GM23338 (cell line): ENCODE measurements at places on chromosomes 2 and 18.

GRCh38 chr2:96131152-96131812, 7.0 kb downstream of the ASTL start:
- DNase-seq: no peak

DNA sequence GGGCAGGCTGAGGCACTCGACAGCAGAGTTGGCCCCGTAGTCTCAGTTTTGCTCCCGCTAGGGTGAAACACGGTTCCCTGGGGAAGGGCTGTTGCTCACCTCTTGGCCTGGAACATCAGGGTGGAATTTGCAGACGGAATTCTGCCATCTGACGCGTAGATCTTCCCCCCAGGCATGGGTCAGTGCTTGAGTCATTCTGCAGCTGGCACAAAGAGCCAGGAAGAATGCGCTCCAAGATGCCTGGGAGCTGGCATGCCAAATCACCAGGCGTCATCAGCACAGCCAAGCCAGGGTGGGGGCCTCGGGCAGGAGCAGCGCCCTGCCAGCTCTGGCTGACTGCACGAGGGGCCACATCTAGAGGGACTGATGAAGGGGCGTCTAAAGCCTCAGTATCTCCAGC, 42.7 kb downstream of the ODC1 start:
- no peak for DNase-seq

DNA sequence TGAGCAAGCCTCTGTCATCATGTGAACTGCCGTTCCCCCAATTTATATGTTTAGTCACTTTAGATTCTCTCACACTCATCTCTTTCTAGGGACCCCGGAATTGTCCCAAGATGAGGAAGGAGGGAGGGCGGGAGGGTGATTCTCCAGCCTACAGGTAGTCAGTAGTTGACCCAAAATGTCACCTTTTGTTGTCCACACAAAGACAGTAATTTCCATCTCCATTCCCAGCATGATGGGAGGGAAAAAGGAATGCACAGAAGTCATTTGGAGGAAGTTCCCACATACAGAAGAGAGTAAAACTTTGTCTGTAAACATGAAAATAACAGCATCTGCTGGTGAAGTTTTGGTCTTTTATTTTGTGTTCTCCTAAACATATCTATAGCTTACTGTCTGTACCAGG, 222.9 kb downstream of the KLHL29 start:
- DNase-seq: peak; percentile 60

DNA sequence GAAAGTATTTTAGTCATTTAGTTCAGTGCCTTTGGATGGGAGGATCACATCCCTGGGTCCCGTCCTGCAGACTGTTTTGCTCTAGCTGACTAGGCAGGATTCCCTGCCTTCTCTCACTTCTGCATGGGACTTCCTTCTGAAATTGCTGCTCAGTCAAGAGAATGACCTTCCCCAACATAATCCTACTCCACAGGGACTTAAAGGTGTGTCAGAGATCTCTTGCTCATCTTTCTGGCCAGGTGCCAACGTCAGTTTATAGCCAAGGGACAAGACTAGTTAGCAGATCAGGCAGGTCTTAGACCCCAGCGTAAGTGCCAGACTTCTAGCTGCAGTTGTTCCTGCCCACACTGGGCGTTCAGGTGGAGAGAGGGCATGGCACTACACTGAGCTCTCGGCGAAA, 9.5 kb upstream of the IL1B start:
- no peak for DNase-seq

GRCh38 chr18:11124054-11124453, 25.3 kb downstream of the PIEZO2 start:
- DNase-seq: no peak

DNA sequence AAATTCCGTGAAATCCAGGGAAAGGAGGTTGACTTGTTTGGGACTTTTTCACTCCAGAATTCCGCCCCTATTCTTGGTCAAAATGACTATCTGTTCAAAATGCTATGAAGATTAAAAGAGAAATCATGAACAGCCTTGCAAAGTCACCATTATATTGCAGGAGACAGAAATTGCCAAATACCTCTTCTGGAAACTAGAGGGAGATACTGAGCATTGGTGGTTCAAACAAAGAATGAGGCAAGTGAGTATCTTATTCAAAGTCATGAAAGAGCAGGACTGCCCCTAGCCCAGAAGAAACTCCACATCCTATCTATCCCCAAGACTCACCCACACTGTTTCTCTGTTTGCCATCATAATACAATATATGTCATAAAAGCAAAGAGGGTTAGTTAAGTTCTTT, 862.3 kb upstream of the POU3F3 start:
- DNase-seq: peak; percentile 62

DNA sequence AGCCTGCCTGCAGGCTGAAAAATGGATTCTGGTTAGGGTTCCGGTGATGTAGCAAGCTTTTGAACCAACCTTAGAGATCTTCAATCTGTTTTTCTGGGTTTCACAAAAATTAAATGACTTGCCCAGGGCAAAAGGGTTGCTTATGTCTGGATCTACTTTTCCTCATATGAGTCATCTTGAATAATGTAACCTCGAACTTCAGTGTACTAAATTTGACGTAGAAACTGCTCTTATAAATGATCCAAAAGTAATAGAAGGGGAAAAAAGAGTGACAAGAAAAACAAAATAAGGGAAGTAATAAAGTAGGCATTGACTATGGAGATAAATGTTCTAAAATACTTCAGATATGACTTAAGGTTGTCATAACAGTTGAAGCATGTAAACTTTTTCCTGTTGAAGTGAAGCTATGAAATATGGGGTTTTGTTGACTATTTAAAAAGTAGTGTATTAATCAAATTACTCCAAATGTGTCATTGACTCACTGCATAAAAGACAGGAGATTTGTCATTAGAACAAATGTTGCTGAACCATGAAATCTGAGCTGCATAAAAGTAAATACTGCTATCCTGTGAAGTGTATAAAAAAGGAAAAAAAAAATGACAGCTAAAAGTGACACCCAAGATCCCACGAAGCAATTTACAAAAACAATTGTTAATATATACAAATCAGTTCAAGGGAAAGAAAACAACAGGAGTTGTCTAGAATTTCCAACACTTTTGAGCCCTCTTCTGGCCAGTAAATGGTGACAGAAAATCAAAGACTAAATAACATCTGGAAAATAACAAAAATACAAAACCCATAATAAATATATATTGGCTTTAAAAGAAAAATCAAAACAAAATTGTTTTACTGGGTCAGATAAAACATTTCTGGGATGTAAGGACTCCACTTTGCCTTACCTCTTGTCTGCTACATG, 103.6 kb upstream of the SERPINE2 start:
- no peak for DNase-seq

GRCh38 chr2:85909005-85909404, 20.2 kb upstream of the ST3GAL5 start:
- no peak for DNase-seq

DNA sequence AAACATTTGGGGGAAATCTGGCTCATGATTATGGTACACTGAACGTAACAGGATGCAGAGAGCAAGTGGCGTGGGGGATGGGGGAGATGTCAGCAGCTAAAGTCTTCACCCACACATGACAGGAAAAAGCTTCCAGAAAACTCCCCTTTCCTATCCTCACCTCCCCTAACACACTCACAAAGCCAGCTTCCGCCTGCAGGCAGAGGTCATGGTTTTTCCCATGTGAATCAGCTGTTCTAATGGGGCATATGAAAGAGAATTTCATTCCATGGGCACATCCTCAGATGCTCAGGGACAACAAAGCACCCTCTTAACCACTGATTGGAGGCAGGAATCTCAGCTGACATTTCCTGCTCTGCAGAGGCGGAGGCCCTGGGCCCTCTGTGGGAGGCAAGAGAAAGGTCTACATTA, 129.1 kb downstream of the TSN start:
- DNase-seq: peak; percentile 29

DNA sequence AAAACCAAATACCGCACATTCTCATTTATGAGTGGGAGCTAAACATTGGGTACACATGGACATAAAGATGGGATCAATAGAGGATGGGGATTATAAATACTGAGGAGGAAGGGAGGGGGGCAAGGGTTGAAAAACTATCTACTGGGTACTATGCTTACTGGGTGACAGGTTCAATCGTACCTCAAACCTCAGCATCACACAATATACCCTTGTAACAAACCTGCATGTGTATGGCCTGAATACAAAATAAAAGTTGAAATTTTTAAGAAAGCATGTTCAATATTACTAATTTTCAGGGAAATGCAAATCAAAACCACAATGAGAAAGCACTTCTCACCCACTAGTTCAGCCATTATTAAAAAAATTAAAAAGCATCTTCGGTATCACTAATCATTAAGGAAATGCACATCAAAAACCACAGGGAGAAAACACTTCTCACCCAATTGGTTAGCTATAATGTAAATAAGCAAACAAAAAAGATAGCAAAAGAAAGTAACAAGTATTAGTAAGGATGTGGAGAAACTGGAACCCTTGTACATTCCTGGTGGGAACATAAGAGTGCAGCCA, 99.3 kb upstream of the STON1 start:
- DNase-seq: no peak

GRCh38 chr2:180184506-180184905, 177.4 kb upstream of the CWC22 start:
- DNase-seq: no peak

DNA sequence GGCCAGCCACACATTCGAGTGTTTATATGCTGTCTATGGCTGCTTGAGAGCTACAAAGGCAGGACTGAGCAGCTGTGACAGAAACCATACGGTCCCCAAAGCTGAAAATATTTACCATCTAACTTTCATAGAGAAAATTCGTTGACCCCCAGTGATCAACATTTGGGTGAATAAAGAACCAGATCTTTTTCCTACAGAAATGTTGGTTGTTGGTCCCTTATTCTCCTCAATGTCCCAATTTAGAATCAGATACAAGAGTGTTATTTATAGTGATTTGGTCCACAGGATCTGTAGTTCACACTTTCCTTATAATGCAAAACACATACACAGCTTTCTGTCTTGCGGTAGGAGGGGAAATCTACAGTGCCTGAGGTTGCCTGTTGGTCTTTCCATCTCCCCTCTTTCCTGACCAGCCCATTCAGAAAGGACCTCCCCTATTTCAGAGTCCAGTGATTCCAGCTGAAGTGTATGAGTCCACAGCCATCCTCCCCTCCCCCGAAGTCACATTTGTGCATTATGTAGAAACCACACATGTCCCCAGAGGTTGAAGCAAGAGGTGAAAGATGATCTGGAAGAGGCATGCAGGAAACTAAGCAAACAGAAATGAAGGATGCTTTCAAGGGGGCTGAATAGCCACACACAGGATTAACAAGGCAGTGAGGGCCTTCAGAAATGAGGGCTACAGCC, 61.9 kb downstream of the SPRED2 start:
- no peak for DNase-seq

DNA sequence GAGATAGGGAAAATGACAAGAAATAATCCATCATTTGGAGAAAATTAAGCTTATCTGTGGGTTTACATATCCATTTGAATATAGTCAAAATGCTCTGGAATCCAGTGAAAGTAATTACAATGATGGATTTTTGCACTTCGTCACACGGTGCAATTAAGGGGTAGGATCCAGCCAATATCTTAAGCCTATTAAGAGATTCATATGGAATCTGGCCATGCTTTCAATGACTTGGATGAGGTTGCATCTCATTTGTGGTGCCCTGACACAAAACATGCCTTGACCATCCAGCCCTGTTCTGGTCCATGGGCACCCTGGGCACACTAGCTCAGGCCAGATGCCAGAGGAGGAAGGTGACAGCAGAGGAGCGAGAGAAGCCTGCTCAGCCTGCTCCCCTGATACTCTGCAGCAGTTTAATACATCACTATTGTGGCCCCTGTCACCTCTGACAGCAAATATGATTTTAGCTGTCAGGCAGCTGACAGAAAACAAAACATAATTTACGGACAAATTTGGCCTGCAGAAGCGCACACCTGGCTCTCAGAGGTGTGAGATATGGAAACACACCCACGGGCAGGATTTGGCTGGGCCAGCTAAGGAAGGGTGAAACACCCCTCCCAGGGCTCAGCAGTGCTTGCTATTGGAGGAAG, 94.1 kb upstream of the ST8SIA3 start:
- no peak for DNase-seq

DNA sequence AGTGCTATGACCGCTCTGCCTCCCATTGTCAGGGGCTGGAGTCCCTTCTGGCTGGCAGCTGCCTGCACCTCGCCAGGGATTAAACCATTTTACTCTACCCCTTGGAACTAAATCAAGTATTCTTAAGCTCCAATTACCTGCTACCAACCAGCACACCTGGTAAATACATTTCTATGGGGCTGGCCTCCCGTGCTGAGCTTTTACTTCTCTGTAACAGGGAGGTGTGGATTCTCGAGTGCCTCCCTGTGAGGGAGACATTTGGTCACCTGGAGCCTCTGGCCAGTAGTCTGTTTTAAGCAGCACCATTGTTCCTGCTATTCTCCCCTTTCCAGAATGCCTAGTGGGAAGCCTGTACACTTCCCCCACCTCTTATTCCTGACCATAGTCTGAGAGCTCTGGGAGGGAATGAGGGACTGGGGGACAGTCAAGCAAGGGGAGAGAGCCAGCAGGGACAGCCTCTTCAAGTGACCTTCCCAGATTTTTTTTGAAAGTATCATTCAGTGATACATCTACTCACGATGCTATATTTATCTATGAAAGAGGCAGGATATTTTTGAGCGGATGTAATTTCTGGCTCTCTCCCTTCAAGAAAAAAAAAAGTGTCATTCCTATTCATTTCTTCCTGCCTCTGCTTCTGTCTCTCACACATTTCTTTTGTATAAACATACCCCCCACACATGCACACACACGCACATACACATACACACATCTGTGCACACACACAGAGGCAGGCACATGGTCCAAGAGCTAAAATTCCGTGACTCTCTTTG, 112.8 kb downstream of the CAPN13 start:
- DNase-seq: no peak

- no peak for DNase-seq
Observed at GRCh38 chr2:40372283-40372985, 79.5 kb downstream of the SLC8A1 start.

DNA sequence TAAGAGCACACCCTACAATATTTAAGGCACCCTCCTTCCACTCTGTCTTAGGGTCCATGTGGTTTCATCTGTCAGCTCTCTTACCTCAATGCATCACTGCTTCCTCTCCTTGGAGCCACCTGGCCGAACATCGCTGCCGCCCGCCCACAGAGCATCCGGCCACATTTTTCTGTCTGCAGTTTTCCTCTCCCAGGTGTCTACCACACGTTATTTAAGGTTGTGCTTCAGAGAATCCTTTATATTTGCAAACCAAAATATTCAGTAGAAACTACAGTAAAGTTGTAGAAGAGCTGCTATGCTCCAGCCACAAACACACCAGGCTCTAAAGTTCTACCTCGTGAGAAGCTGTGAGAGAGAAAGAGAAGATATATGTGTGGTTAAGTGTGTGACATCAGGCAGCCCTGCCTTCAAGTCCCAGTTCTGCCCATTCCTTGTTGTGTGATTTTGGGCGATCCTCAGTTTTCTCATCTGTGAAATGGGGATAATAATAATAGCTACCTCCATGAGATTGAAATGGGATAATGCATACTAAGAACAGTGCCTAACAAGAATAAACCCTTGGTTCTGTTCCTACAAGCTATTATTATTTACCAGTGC, 4.9 kb upstream of the STK17B start:
- no peak for DNase-seq

DNA sequence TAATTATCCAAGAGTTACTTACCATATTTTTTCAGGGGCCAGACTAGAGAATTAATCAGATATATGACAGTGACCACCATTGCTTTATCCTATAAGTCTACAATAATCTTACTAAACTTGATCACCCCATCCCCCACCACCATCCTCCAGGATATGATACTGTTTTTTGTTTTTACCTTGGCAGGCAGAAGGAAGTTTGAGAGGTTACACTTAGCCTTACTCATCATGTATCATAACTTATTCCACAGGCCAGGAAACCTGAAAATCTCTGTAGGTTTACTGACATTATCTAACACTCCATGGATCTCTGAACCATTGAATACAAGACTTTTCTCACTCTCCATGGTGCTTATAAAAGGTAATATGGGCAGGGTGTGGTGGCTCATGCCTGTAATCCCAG, 602.7 kb downstream of the KCNJ3 start:
- DNase-seq: no peak
